ENCODE measurements at places on chromosomes 11 and 22. TPM values are rescaled to one million over a fixed set of nuclear protein-coding genes. Genes with fewer than 3 reads are reported as not detected.

The MAP6 gene
- total RNA-seq: 0.57 TPM

The OR4D5 gene
- total RNA-seq: not detected

The YAP1 gene
- total RNA-seq: 255 TPM

The DERL3 gene
- total RNA-seq: 0.43 TPM

The SLC43A3 gene
- 70.2 TPM for total RNA-seq
